Neural crest cell (in vitro differentiated cells): ENCODE measurements at places on chromosomes 12 and 14.

GRCh38 chr12:122537021-122537420, 10.0 kb downstream of the KNTC1 start:
- DNase-seq = no peak

GRCh38 chr12:101927999-101928398, 50.6 kb downstream of the DRAM1 start:
- no peak for DNase-seq

GRCh38 chr12:75724928-75725312, 213.5 kb upstream of the KRR1 start:
- DNase-seq = no peak

GRCh38 chr14:65803885-65804284, 391.4 kb downstream of the FUT8 start:
- DNase-seq = no peak

DNA sequence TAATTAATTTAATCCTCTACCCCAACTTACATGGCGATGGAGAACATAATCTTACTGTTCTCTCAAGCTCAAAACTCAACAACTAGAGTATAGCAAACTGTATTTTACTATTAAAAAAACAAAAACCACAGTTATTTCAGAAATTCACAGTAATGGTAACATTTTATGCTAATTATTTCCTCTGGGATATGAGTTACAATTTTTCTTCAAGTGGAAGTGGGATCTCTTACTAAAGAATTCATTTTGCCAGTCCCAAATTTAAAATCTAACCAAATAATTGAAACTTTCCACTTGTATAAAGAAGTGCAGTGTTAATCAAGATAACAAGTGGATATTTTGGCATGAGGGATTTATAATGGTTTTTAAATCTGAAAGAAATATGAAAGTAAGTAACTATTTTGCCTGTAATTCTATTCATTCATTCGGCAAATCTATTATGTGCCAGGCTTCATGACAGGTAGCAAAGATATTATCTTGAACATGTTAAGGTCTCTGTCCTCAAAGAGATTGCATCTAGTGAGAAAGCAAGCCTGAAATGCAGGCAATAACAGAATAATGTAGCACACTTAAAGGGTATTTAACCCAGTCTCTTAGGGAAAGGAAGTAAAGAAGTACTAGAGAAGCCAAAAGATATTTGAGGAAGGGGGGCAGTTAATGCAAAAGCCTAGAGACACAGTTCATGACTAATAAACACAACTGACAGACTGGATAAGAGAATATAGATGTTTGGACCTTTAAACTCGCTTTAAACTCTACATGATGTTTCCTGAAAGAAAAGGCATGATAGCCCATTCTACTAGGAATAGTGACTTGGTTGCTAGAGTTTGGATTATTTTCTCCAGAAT, 44.0 kb downstream of the TAOK3 start:
- DNase-seq = no peak

- DNase-seq = no peak
Measured at GRCh38 chr12:92271341-92271740, 125.7 kb upstream of the BTG1 start.

GRCh38 chr12:29299633-29300032, 81.3 kb downstream of the ERGIC2 start:
- DNase-seq = no peak
